Brain pericyte (primary cell): ENCODE measurements at places on chromosomes 13 and 19.

DNA sequence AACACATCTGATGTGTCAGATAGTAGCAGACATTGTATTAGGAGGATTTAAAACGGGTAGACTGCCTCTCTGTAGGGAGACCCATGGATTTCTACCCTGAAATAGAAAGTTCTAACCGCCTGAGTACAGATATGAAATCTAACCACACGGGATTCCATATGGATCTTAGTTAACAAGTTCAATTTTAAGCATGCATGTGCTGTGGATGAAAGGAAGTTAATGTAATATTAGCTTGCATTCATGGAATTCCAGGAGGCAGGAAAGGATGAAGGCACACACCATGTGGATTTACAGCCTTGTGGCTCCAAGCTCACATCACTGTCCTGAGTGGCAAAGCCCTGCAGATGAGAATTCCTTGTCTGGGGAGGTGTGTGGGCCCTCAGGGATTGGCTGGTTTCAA is 120.6 kb upstream of the IRS2 start:
- no peak for DNase-seq

DNA sequence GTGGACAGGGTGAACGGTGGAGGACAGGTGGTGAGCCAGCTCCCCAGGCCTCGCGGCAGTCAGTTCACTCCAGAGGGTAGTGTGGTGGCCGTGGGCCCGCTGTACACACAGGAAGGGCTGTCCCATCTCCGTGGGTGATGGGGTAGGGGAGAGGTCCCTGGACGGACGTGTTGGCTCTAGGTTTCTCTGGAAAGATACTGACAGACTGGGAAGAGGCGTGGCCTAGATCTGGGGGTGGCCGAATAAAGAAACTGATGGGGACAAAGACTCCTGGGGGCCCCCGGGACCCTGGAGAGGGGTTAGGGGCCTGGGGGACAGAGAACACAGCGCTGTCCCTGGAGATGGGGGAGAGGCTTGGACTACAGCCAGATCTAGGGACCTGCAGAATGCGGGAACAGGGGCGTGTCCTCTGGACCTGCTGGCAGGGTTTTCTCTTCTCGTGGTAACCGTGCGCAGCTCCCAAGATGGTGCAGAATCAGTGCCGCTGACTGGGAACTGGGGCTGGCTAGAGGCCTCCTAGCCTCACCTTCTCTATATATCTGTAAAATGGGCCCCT is 4.0 kb upstream of the PRAM1 start:
- DNase-seq = no peak

DNA sequence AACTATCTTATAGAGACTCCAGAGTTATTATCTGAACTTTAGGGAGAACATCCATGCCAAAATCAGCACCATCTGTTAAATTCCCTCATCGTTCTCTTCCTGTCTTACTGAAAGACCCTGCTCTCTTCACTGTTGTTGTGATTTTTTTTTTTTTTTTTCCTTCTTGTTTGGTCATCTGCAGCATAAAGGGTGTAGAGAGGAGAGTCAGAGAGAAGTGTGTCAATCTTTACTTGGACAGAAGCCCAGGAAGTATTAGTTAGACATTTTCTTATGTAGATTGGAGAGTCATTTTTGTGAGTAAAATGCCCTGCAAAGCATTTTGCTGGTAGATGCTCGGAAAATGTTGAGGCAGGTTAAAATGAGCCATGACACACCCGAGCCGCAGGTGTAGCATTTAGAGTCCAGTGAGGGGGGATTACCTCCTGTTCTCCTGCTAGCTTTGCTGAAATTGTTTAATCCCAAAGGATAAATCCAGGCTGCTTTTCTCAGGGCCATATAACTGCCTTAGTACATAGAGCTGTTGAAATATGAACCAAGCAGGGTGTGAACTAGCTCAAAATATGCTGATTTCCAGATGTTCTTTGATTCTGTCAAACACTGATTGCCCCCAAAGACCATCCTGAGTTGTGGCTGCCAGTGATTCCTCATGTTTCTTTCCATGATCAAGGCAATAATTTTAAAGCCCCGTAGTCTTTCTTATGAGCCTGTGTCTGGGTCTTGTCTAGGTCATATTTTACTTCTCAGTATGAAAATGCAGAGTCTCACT is 143.5 kb downstream of the DCT start:
- DNase-seq = no peak

DNA sequence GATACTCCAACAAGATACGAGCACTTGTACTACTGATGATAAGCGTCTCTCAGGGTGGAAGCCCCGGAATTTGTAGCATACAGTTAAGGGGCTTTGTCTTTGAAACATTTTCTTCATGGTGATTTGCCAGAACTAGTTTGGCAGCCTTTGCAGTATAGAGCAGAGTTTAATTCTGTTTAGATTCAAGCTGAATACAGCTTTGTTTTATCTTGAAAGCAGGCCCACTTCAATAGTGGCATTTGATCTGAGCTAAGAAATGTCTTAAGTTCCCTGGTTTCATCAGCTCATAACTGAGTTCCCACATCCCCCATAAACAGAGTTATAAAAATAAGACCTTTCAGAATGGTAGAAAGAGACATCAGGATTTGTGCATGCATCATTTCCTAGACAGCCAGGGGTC is 125.9 kb downstream of the MIPEP start:
- DNase-seq = no peak

- DNase-seq = no peak
Measured at GRCh38 chr13:40798380-40798779, 9.0 kb downstream of the SLC25A15 start.

- no peak for DNase-seq
Measured at GRCh38 chr13:34867590-34867989, 74.5 kb upstream of the NBEA start.

GRCh38 chr13:74820809-74821208 is 661.2 kb downstream of the TBC1D4 start:
- DNase-seq = no peak

DNA sequence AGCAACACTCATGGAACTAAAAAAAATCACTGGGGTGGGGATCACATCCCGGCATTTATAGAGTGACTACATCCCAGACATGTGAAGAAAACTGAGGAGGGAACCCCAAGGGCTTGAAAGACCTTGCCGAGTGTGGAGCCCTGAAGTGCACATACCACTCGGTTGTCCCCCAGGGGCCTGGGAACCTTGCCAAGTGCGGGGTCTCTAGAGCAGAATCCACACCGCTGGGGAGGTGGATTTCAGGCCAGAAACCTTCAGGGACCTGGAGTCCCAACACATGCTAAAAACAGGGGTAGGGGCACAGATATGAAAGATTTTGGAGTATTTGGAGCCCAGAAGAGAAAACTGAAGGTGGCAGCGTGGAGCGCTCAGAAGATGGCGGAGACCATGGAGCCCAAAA is 35.2 kb downstream of the ERICH4 start:
- DNase-seq = no peak

- DNase-seq = no peak
Measured at GRCh38 chr19:13146763-13147563, 3.2 kb downstream of the STX10 start.

GRCh38 chr19:5086725-5087439 is 118.0 kb downstream of the KDM4B start:
- no peak for DNase-seq

GRCh38 chr19:48799358-48800300 is 11.2 kb downstream of the BCAT2 start:
- no peak for DNase-seq

DNA sequence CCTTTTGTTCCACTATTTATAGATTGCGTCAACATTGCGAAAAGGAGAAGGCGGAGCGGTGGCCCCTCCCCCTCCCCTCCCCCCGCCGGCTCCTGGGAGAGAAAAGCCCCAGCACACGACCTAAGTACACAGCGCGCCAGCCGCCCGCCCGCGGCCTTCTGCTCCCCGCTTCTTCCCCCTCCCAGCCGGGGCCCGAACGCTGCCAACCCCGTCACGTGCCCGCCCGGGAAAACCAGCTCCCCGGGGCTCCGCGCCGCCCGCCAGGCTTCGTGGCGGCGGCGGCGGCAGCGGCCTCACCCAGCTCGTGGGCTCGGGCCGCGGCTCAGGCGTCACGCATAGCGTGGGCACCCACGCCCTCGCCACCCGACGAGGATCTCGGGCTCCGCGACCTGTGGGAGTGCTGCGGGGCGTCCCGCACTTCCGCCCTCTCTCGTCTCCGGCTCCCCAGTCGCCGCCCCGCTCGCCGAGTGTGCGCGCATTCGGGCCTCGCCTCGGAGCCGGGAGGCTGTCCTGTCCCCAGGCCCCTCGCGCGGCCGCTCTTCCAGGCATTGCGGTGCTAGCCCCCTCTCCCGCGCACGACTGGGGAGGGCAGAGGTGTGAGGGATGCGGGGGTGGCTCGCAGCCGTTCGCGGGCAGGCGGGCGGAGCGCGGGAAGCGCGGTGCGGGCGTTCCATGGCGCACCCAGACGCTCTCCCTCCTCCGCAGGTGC is 110.5 kb downstream of the KCNRG start:
- peak; percentile 63 for DNase-seq
